ENCODE measurements at places on chromosomes 2 and 18. TPM values are rescaled to one million over a fixed set of nuclear protein-coding genes. Genes with fewer than 3 reads are reported as not detected.

C2orf72 gene
- not detected for polyA plus RNA-seq

TUBA3D gene
- polyA plus RNA-seq: not detected

GRCh38 chr2:113700186-113700841 is 56.1 kb downstream of the SLC35F5 start:
- no peak overlapping the region for H3K4me3 ChIP-seq
- DNase-seq: peak; percentile 49
- no peaks in the 10 kb centered on the region for H3K27me3 ChIP-seq
- H3K27ac ChIP-seq: no peak overlapping the region
- H3K36me3 ChIP-seq: peaks cover 6% of the 10 kb centered on the region

GRCh38 chr2:212940816-212941215 is 210.6 kb downstream of the IKZF2 start:
- H3K4me1 ChIP-seq: no peaks in the 10 kb centered on the region
- H3K27me3 ChIP-seq: no peaks in the 10 kb centered on the region
- no peak overlapping the region for H3K4me3 ChIP-seq
- H3K36me3 ChIP-seq: no peaks in the 10 kb centered on the region

GRCh38 chr2:210997373-210997772 is 441.0 kb downstream of the CPS1 start:
- no peak overlapping the region for H3K4me3 ChIP-seq
- no peak overlapping the region for H3K27ac ChIP-seq
- DNase-seq: no peak
- H3K4me1 ChIP-seq: no peaks in the 10 kb centered on the region

CDKL4 gene
- polyA plus RNA-seq: not detected

DNA sequence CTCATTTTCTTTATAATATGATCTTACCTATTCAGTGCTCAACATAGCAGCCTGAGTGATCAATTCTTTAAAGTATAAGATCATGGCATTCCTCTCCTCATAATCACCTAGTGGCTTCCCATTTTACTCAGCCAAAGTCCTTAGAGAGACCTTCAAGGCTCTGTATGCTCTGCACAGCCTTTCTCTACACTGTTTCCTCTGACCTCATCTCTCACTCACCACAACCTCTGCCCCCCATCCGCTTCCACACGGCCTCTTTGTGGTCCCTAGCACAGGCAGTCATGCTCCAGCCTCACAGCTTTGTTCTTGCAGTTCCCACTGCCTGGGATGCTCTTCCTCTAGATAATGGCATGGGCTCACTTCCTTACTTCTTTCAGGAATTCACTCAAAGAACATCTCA is 109.2 kb downstream of the HIBCH start:
- DNase-seq: no peak
- H3K4me1 ChIP-seq: no peaks in the 10 kb centered on the region
- H3K4me3 ChIP-seq: no peak overlapping the region

DNA sequence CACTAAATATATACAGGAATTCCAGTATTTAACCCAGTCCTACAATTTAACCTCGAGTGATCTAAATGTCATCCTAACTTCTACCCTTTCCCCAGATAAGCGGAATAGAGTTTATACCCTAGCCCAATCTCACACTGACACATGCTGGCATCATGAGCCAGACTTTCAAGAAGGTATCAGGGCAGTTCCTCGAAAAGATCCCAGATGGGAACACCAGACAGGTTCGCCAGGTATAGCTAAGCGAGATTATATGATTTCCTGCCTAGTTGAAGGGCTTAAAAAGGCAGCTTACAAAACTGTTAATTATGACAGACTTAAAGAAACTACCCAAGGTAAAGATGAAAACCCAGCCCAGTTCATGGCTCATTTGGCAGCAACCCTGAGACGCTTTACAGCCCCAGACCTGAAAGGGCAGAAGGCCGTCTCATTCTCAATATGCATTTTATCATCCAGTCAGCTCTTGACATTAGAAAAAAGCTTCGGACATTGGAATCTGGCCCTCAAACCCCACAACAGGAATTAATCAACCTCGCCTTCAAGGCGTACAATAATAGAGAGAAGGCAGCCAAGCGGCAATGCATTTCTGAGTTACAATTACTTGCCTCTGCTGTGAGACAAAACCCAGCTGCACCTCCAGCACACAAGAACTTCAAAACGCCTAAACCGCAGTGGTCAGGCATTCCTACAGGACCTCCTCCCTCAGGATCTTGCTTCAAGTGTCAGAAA is 668.2 kb upstream of the PKDCC start:
- H3K4me3 ChIP-seq: no peak overlapping the region
- no peak for DNase-seq
- no peaks in the 10 kb centered on the region for H3K27me3 ChIP-seq
- H3K4me1 ChIP-seq: no peaks in the 10 kb centered on the region

DNA sequence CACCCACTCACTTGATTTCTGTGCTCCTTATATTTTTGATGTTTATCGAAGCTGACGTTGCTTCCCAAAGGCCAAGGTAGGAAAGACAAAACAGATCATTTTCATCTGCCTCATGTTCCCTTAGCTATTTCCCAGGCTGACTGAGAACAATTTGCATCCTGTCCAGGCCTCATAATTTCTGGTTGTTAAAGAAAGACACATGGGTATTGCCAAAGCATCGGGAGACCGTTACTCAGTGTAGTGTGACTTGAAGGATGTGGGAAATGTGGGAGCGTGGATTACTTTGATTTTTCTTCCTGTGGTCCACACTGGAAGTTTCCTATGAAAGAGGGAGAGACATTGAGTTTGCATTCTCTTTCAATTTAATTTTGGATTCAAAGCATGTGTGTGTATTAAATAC is 204.6 kb downstream of the TRIB2 start:
- no peak overlapping the region for H3K4me3 ChIP-seq
- H3K27me3 ChIP-seq: no peaks in the 10 kb centered on the region
- no peak overlapping the region for H3K27ac ChIP-seq
- no peaks in the 10 kb centered on the region for H3K4me1 ChIP-seq
- H3K36me3 ChIP-seq: no peaks in the 10 kb centered on the region
- DNase-seq: no peak

DNA sequence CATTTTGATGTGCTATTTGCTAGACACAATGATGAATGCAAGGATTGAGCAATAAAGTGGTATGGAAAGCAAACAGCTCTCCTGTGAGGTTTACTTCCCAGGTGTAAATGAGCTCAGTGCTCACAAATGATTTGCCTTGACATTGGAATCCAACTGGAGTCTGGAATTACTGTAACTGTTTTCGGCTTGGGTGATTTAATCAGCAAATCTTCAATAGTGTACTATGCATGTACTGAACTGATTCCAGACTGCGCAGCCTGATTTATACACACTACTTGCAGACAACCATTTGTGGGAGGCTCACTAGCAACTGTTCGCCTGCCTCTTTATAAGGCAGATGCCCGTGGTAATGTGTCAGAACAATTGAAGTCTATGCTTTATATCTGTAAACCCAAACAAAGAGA is 27.9 kb upstream of the SOX11 start:
- no peak for DNase-seq
- no peaks in the 10 kb centered on the region for H3K27me3 ChIP-seq
- no peak overlapping the region for H3K4me3 ChIP-seq
- no peaks in the 10 kb centered on the region for H3K4me1 ChIP-seq
- H3K27ac ChIP-seq: no peak overlapping the region
- H3K36me3 ChIP-seq: no peaks in the 10 kb centered on the region

MC2R gene
- polyA plus RNA-seq: not detected

DNA sequence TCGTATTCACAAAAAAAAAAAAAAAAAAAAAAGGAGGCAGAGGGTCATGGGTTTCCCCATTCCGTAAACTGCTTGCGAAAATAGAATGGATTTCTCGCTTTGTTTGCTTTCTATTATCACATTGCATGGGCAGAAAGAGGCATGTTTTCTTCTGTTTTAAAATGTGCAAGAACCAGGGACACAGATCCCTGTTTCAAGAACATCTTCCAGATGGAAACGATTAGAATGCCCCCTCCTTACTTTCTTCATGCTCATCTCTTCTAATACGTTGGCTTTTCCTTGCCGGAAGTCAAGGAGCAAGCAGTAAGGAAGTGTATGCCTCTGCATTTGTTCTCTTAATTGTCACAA is 51.0 kb upstream of the ZNF516 start:
- H3K4me3 ChIP-seq: peak overlapping the region; percentile 27
- DNase-seq: peak; percentile 42
- H3K27me3 ChIP-seq: no peaks in the 10 kb centered on the region
- H3K36me3 ChIP-seq: no peaks in the 10 kb centered on the region
- H3K4me1 ChIP-seq: peaks cover 60% of the 10 kb centered on the region

GRCh38 chr2:159272156-159272555 is 14.3 kb downstream of the WDSUB1 start:
- DNase-seq: no peak
- H3K4me3 ChIP-seq: no peak overlapping the region
- H3K4me1 ChIP-seq: no peaks in the 10 kb centered on the region
- H3K36me3 ChIP-seq: peaks cover 32% of the 10 kb centered on the region

- no peak overlapping the region for H3K4me3 ChIP-seq
- H3K4me1 ChIP-seq: no peaks in the 10 kb centered on the region
- no peak overlapping the region for H3K27ac ChIP-seq
- no peak for DNase-seq
- no peaks in the 10 kb centered on the region for H3K36me3 ChIP-seq
- H3K27me3 ChIP-seq: no peaks in the 10 kb centered on the region
Measured at GRCh38 chr2:226497146-226497909, 302.3 kb downstream of the IRS1 start.

- H3K36me3 ChIP-seq: peaks cover 96% of the 10 kb centered on the region
- no peak for DNase-seq
- no peak overlapping the region for H3K4me3 ChIP-seq
- H3K27ac ChIP-seq: no peak overlapping the region
- no peaks in the 10 kb centered on the region for H3K4me1 ChIP-seq
Measured at GRCh38 chr2:3500326-3500899, 18.9 kb downstream of the ADI1 start.
